ENCODE measurements at places on chromosomes 7 and 10.

DNA sequence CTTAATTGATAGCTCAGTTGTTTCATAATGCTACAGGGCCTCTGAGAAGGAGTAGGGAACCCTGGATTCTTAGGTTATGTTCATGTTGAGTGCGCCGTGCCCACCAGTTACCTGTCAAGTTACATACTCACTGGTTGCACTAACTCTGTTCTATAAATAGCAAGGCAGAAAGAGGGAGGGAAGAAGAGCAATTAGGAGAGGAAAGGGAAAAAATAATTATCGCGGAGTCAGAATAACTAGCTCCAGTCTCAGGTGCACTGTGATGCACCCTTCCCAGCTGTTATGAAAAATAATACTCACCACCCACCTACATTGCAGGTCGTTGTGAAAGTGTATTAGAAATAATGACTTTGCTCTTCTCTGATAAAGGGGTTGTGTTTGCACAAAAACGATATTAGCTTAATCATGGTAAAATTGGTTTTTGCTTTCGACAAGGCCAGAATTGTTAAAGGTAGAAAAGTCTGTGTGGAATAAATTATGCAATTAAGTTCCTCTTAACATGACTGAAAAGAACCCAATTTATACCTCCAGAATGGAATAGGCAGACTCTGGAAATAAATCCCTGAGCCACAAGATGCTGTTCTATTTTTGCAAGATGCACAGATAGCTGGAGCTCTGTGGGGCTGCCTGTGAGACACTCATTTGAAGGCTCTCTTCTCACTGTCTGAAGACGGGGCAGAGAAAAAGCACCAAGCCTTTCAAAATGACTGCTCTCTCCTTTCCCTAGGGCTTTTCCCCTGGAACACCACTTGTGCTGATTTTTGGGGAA is 137.6 kb upstream of the PITRM1 start:
- DNase-seq, result no peak

DNA sequence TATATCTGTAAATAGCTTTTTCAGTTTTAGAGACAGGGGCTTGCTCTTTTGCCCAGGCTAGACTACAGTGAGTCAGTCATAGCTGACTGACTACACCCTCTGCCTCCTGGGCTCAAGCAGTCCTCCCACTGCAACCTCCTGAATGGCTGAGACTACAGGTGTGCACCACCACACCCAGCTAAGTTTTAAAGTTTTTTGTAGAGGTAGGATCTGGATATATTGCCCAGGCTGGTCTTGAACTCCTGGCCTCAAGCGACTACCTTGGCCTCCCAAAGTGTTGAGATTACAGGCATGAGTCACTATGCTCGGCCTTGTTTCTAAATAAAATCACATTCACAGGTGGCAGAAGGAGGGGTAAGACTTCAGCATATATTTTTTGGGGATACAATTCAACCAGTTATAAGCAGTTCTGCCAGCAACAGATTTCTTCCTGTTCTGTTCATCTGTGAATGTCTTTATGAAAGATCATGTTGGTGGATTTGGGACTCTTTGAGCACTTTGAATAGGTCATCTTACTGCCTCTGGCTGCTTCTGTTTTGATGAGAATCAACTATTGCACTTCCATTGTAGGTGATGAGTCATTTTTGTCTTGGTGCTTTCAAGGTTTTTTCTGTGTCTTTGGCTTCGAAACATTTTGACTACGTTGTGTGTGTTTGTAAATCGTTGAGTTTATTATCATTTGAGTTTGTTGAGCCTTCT is 15.7 kb downstream of the RBM33 start:
- DNase-seq, result no peak

DNA sequence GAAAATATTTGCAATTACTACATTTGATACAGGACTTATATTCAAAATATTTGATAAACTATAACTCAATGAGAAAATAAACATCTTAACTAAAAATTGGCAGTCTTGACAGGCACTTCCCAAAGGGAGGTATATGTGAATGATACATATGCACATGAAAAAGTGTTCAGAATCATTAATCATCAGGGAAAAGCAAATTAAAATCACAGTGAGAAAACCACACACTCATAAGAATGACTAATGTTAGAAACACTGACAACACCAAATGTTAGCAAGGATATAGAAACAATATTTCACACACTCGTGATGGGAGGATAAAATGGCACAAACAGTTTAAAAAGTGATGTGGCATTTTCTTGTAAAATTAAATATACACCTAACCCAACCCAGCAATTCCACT is 4.1 kb upstream of the VPS26A start:
- no peak for DNase-seq

GRCh38 chr7:104207731-104208420 is at the start of gene ORC5:
Gene ORC5 (minus strand): TSS chr7:104208013. CDS start chr7:104207904, 109 bp downstream.
- DNase-seq, result peak; percentile 60

- DNase-seq, result no peak
These were observed 23.1 kb downstream of the TCAF1 start for GRCh38 chr7:143878884-143879283.

- no peak for DNase-seq
These were observed 33.6 kb upstream of the LMTK2 start for GRCh38 chr7:98073047-98073446.

- DNase-seq, result no peak
These were observed 110.9 kb downstream of the ADCY1 start for GRCh38 chr7:45684910-45685618.

GRCh38 chr7:786472-787255 is 45.6 kb upstream of the SUN1 start:
- peak; percentile 42 for DNase-seq

GRCh38 chr10:122513053-122513452 is 47.5 kb upstream of the DMBT1 start:
- no peak for DNase-seq

DNA sequence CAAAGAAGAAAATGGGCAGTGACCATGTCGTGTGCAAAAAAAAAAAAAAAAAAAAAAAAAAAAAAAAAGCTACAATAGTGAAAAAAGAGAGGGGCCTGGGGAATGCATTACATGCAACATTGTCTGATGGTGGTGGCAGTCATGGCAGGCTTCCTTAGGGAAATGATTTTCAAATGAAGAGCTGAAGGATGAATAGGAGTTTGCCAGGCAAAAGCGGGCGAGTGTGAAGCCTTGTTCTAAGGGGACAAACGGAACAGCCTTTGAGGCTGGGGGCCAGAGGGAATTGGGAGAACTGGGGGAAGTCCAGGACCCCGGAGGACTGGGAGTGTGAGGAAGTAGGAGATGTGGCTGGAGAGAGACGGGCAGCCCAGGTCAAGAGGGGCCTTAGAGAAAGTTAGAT is 3.1 kb downstream of the COL13A1 start:
- DNase-seq, result no peak

DNA sequence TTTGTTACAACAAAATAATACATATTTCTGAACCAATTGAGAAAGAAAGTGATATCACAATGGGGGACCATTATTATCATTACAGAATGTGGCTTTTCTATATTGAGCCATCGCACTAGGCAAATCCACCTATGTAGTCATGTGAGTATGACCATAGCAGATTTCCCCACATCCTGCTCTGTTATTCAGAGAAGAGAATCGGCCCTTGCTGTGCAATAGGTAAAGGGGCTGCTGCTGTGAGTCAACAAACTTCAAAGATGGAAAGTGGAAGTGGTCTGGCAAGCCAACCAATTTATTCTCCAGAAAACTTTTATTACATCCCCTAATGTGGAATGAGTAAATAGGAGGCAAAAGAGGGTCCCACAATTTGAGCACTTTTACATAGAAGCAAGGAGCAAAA is 573.4 kb downstream of the ETV1 start:
- DNase-seq, result no peak

GRCh38 chr7:108251700-108252099 is 121.5 kb upstream of the LAMB4 start:
- no peak for DNase-seq

GRCh38 chr10:133199992-133200611 is 29.9 kb upstream of the UTF1 start:
- DNase-seq, result no peak

DNA sequence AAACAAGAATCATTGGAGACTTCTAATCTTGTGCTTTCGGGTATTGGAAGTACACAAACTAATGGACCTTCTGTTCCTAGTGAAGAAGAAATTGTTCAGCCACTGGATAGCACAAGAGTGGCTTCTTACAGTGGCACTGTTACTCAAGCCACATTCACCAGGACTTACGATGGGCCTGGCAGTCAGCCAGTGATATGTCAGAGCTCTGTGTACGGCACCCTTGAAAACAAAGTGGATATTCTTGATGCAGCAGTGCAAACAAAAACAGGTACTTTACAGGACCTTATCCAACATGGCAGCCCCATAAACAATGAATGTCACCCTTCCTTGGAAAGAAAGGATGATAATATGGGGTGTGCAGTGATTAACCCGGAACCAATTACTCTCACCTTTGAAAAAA is 61.6 kb downstream of the TASOR2 start:
- no peak for DNase-seq

DNA sequence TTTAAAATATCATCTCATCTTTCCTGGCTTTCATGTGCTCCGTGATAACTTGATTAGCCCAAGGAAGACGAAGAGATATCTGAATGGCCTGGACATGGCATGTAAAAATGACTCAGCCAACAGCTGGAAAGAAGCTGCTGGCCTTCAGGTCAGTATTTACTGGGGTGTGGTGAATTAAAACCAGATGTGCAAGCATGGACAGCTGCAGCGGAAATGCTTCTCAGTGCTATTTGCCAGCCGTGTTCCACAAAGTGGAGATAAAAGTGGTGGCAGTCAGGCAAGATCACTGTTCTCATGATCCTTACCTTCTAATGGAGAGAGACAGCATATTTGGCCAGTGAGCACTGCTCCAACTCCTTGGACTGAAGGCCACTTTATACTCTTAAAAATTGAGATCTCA is 203.1 kb upstream of the VSTM2A start:
- no peak for DNase-seq

GRCh38 chr7:20201380-20201779 is 15.8 kb downstream of the MACC1 start:
- DNase-seq, result no peak

- DNase-seq, result no peak
These were observed 72.0 kb downstream of the DOCK1 start for GRCh38 chr10:126977216-126977615.

GRCh38 chr7:155053002-155053401 is 17.1 kb upstream of the HTR5A start:
- no peak for DNase-seq

GRCh38 chr10:127337801-127338200 is 141.4 kb upstream of the INSYN2A start:
- DNase-seq, result no peak

DNA sequence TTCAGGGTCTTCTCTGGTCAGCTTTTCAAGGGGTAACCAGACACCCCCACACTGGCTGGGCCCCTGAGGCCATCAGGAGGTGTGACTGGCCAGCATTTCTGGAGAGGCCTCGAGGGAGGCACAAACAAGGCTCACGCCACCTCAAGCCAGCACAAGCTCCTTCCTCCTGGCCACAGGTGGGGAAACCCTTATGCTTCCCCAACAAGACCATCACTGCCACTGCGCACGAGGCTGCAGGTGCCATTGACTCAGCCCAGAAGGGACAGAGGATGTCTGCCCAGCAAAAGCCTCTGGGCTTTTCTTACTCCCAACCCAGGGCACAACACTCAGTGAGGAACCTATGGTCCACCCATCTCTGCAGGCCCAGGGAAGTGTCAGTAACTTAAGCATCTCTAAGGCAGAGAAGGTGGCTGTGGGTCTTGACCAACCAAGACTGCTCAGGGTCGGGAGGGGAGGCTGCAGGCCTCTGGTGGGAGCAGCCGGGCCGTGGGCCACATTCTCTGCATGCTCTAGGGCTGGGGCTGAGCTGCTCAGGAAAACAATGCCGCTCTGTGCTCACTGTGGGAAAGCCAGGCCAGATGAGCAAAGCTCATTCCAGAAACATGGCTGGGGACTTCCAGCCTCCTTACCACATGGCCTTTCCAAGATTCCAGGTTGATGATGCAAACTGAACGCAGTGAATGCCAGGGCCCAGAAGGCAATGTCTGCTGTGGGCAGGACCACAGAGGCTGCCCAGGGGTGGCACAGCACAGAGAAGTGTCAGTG is 24.2 kb upstream of the RASSF4 start:
- no peak for DNase-seq

DNA sequence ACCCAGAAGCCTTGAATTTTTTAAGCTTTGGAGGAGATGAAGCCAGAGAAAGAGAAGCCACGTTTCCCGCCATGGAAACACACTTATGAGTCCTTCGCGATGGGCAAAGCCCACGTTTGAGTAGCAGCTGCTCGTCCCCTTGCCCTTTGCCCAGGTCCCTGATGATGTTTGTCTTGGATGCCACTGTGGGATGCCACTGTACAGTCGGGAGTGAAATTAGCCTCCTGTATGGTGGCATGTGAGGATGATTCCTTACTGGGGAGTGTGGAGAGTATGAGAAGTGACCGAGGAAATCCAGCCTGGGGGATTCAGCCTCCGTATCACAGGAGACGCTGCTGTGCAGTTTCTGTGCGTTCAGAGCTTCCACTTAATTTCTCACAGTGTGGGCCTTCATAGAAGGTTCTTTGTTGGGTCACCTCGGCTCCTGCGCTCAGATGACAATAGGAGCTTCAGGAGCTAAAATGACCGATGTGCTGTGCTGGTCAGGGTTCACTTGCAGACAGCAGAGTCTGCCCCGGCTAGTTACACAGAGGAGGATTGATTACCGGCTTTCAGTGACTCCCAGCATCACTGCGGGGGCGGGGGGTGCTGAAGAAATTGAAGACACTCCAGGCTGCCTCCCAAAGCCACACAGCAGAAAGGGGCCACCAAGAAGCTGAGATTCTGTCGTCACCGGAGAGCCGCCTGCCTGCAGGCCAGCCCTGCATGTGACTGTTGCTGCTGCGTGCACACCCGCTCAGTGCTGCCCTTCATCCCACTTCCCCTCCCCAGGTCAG is 122.1 kb upstream of the SFMBT2 start:
- DNase-seq, result no peak

- no peak for DNase-seq
These were observed 47.7 kb downstream of the PNLIPRP2 start for GRCh38 chr10:116668446-116668845.

- no peak for DNase-seq
These were observed 3.5 kb downstream of the PITX3 start for GRCh38 chr10:102237711-102238252.

GRCh38 chr7:36844374-36844773 is 120.1 kb upstream of the AOAH start:
- no peak for DNase-seq

- DNase-seq, result no peak
These were observed 75.3 kb upstream of the TAS2R16 start for GRCh38 chr7:123070702-123071286.

DNA sequence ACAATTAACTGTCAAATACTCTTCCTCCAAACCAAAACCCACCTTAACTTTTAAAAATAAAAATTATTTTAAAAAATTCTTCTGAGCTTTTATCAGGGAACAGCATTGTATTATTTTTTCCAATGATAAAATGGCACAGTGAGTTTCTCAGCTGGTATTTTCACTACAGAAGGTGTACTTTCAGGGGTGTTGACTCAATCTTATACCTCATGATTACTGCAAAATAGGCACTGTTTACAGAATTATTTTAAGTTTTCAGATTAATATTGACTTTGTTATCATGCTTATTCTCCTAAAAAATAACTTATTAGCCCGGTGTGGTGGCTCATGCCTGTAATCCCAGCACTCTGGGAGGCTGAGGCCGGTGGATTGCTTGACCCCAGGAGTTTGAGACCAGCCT is 24.3 kb downstream of the RHEB start:
- no peak for DNase-seq
